ENCODE measurements at places on chromosomes 1 and 21.

DNA sequence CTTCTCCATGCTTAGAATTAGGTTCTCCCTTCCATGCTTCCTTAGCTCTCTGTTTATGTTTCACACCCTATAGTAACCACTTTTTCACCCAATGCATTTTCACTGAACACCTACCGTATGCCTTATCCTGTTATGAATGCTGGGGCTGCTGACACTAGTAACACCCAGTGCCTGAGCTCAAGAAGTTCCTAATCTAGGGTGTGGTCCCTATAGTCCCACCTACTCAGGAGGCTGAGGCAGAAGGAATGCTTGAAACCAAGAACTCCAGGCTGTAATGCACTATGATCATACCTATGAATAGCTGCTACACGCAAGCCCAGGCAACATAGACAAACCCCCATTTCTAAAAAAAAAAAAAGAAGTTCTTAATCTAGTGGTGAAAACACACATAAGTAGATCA lies 5.5 kb downstream of the EPHA10 start:
- no peak for DNase-seq

DNA sequence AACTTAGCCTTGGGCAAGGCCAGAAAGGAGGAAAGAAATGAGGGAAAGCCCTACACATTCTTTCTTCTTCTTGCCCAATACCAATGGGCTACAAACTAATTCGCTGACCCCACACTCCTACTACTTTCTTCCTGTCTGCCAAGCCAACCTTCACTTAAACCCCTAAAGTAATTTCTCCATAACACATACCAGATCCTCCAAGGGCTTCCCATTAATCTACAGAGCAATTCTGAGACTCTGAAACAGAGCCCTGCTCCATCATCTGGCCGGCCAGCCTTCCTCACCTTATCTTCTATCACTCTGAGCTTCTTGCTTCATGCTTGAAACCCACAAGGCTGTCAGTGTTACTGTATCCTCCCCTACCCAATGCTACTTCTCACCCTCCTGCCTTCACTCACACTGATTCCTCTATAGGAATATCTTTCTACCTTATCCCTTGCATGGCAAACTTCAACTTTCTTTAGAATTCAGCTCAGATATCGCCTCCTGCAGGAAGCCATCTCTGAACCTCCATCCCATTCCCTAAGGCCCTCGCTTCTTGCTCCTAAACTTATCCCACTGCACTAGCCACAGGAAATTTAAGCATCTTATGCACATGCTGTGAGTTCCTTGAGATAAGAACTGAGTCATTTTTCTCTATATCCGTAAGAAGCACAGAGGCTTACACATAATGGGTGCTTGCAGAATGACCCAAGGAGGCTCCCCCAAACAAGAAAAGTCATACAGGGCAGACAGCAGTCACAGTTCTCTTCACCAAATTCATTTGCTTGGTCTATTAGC lies 81.9 kb downstream of the JAK1 start:
- no peak for DNase-seq

DNA sequence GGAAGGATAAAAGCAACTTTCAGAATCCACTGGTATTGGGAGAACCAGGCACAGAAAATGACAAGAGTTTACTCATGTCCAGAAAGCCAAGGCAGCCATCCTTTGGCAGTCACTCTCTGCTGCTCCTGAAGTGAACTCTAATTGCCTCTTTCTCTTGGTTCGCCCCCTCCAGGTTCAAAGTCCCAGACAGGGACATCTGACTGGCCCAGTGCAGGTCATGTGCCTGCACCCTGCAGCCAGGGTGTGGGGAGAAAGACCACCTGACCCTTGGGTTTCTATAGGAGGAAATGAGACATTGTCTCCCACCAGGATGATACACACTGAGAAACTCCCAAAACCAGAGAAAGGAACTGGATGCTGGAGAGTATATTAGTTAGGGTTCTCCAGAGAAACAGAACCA lies 103.9 kb upstream of the SYT6 start:
- no peak for DNase-seq

- DNase-seq: no peak
Observed at GRCh38 chr21:36773117-36773516, 74.2 kb downstream of the SIM2 start.

- DNase-seq: no peak
Observed at GRCh38 chr1:84199257-84199656, 55.2 kb downstream of the PRKACB start.
